ENCODE measurements at places on chromosomes 1 and 21. TPM values are rescaled to one million over a fixed set of nuclear protein-coding genes. Genes with fewer than 3 reads are reported as not detected.

Gene MARK1
- not detected for total RNA-seq

- DNase-seq = no peak
- H3K4me3 ChIP-seq = no peak overlapping the region
- H3K27me3 ChIP-seq = peaks cover 51% of the 10 kb centered on the region
- peaks cover 8% of the 10 kb centered on the region for H3K4me1 ChIP-seq
Measured at GRCh38 chr1:206143537-206144172, 26.5 kb upstream of the AVPR1B start.

DNA sequence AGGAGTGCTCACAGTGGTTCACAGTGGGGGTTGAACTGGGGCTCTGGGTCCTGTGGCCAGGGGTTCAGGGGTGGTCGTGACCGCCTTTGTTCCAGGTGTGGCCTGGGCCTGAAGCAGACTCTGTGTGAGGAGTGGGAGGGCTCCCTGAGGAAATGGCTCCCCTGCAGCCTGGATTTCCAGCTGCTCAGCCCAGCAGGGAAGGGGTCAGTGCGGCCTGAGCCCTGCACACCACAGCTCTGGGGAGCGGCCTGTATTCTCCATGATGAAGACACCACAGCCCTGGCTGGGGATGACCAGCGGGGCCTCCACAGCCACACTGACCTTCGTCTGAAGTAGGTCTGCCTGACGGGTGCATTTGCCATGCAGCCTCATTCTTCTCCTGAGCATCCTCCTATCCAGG is 16.7 kb downstream of the PYCR2 start:
- H3K4me1 ChIP-seq = peaks cover 26% of the 10 kb centered on the region
- peaks cover 9% of the 10 kb centered on the region for H3K27me3 ChIP-seq
- H3K36me3 ChIP-seq = no peaks in the 10 kb centered on the region
- DNase-seq = no peak
- H3K27ac ChIP-seq = no peak overlapping the region
- H3K4me3 ChIP-seq = no peak overlapping the region

DNA sequence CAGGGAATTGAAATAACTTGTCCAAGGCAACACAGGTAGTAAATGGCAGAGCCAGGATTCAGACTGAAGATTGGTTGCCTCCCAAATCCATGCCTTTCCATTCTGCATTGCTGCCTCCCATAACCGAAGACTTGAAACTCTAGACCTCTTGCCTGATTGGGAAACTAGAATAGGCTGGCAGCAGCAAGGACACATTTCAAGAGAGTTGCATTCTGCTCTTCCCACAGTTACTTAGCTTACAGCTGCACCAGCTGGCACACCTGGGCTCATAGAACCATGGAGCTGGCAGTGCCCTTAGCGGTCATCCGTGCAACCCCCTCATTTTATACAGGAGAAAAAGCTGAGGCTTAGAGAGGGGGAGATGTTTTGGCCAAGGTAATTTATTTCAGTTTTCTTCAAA is 8.0 kb downstream of the TRNAU1AP start:
- no peak for DNase-seq
- no peak overlapping the region for H3K4me3 ChIP-seq
- no peaks in the 10 kb centered on the region for H3K27me3 ChIP-seq
- peaks cover 35% of the 10 kb centered on the region for H3K36me3 ChIP-seq
- no peak overlapping the region for H3K27ac ChIP-seq

DNA sequence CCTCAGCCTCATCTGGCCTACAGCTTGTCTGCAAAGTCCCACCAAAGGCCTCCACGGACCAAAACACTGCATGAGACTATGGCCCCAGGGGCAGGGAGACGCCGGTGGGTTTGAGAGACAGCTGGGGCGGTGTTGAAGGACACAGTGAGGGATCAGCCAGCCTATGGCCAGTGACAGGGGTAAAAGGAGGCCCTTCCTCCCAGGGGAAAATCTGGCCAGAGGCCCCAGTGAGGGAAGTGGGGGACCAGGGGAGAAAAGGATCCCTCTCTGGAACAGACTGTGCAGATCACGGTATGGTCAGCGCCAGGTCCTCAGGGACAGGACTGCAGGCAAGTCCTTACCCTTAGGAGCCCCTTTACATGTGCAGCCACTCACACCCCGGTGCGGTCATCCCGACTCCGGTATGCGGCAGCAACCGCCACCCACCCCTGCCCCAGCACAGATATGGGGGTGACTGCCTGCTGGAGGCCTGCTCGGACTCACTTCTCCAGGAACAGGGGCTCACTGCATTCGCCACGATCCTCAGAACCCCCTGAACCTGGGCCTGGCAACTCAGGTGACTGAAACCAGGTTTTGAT is 1.3 kb downstream of the CERS2 start:
- peaks cover 4% of the 10 kb centered on the region for H3K36me3 ChIP-seq
- DNase-seq = peak; percentile 5
- peaks cover 57% of the 10 kb centered on the region for H3K4me1 ChIP-seq

GRCh38 chr1:16720351-16721223 is 19.7 kb upstream of the RNU1-4 start:
- no peaks in the 10 kb centered on the region for H3K36me3 ChIP-seq
- no peak overlapping the region for H3K27ac ChIP-seq
- H3K27me3 ChIP-seq = peaks cover 32% of the 10 kb centered on the region
- no peak overlapping the region for H3K4me3 ChIP-seq
